Activated CD4-positive, CD25-positive, alpha-beta regulatory T cell (primary cell): ENCODE measurements at places on chromosomes 11 and 22.

DNA sequence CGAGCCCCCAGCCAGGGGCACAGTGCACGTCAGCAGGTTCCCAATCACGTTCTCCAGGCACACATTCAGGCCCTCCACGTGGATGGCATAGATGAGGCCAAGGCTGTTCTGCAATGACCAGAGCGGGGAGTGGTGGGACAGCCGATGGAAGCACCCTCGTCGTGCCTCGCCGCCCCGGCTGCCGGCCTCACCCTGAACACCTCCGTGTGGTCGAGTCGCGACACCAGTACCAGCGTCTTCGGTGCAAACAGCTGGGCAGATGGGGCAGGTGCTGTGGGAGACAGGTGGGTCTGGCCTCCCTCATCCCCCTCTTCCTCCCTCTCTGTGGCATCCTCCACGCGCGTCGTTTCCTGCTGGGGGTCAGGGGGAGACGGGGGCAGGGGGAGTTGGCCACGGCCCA, 7.5 kb downstream of the SBF1 start:
- no peak for DNase-seq

DNA sequence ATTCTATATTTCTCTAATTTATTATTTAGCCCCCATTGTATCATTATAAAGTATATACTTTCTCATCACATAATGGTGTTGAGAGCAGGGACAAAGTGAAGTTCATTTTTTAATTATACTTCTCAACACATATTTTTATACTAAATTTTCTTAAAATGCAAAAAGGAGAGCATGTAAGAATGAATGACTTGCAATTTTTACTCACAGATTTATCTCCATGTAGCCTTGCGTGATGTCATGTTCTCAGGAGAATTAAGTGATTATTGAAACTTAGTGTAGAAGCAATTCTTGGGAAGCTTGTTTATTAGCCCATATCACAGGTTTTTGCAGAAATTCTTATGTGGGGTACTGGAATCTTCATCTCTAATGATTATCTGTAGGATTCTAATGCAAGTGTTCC, 682 bp upstream of the OR5M11 start:
- no peak for DNase-seq

DNA sequence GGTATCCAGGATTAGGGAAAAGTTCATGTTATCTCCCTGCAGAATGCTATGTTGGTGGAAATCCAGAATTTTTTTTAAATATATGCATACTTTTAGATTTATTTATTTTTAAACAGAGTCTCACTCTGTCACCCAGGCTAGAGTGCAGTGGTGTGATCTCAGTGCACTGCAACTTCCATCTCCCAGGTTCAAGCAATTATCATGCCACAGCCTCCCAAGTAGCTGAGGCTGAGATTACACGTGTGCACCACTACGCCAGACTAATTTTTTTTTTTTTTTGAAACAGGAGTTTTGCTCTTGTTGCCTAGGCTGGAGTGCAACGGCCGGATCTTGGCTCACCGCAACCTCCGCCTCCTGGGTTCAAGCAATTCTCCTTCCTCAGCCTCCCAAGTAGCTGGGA, 2.6 kb downstream of the PACSIN2 start:
- DNase-seq: no peak

DNA sequence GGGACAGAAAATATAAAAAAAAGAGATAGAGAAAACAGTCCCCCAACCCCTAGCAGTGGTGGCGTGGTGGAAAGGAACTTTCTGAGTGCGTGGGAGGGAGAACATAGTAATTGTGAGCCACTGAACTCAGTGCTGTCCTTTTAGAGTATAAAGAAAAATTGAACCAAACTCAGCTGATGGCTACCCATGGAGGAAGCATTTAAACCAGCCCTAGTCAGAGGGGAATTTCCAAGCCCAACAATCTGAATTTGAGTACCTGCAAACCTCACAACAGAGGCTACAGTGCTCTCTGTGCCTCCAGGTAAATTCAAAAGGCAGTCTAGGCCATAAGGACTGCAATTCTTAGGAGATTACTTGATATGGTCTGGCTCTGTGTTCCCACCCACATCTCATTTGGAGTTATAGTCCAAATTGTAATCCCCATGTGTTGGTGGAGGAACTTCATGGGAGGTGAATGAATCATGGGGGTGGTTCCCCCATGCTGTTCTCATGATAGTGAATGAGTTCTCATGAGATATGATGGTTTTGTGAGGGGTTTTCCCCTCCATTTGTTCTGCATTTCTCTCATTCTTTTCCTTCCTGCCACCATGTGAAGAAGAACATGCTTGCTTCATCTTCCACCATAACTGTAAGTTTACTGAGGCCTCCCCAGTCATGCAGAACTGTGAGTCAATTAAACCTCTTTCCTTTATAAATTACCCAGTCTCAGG, 687.8 kb downstream of the FAM181B start:
- no peak for DNase-seq

GRCh38 chr11:64339754-64340408, at the start of gene CCDC88B:
Gene CCDC88B, plus strand, starts transcription at chr11:64340204. Its CDS starts 63 bp downstream, at chr11:64340267.
- peak; percentile 54 for DNase-seq

- no peak for DNase-seq
These were observed 32.5 kb downstream of the SYN3 start for GRCh38 chr22:33025675-33026074.

DNA sequence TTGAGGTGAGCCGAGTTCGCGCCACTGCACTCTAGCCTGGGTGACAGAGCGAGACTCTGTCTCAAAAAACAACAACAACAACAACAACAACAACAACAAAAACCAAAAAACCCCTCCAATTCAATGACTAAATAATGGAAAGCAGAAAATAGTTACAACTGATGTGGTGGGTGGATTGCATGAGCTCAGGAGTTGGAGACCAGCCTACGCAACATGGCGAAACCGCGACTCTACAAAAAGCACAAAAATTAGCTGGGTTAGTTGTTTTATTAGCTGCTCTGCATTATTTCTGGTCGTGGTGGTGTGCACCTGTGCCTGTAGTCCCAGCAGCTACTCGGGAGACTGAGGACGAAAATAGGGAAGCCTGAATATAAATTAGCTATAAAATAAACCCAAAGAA, 2.6 kb upstream of the PATL1 start:
- DNase-seq: no peak

DNA sequence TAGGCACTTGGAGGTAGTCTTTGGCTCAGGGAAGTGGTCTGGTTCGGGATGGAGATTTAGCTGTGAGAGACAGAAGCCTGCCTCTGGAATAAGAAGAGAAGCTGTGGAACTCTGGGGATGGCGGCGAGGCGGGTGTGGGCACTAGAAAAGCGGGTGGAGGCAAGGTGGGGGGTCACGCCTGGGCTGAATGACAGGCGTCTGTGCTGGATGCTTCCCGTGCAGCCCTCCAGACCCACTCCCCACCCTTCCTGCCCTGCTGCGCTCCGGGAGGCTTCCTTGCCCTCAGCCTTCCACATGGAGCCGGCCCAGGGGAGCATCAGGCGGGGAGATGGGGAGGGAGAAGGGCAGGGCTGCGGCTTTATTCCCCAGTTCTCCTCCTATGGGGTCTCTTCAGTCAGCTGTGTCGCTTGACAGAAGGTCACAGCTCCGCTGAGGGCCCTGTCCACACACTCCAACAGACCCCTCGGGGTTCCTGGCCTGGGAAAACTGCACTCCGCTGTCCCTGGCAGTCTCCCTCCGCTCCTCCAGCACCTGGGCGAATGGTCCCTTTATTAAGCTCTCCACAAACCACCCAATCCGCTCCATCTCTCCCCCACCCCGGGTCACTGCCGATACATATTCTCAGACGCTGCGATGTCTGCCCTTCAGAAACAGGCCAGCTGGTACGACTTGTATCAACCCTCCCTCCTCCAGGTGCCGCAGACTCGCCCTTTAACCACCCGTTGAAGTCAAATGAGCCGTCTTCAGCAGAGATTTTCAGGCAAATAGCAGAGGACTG, 6.2 kb downstream of the DNAJB13 start:
- DNase-seq: no peak

GRCh38 chr11:2914455-2915195, 14.6 kb downstream of the PHLDA2 start:
- DNase-seq: no peak

DNA sequence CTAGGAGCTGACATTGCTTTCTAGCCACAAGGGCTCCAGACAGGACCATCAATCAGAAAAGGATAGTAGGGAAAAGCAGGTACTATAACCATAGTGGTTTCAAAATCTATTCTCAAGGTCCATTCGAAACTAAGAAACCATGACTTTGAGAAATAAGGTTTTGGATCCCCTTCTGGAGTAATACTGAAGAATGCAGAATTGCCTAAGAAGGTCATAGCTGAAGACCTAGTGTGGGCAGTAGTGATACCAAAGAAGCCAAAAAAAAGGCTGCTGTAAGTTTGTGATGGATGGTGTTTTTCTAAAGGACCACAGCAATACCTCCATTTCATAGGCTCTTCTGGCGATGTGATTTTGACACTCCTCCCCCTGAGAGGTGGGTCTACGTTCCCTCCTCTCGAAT, 163.1 kb downstream of the MAML2 start:
- DNase-seq: no peak

DNA sequence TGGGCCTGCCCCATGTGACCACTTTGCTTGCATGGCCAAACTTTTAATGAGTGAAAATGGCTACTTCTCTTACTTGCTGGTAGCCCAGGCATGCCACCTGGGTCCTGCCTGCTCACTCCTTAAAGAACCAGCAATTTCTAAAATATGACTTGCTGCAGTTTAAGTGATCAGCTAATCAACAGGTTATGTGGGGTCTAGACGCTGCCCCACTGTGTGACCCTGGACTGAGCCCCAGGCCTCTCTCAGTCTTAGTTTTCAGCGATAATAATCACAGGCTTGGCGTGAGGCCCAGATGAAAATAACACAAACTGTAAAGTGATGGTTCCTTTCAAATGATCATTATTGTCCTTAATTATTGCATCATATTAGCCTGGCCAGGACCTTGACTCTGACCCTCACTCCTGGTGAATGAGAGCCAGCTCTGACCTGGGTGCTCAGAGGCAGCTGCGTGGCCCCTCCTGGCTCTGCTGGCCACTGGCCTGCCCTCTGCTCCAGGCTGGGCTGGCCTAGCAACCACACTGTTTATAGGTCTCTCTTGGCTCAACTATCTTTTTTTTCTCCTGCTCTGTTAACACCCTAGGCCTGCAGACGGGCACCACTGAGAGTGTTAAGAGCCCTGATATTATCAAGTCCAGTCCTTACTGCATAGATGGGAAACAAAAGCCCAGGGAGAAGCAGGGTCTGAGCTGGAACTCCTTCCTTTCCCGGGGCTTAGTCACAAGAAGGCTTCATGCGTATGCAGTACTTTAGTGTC, 89.7 kb downstream of the RRM1 start:
- no peak for DNase-seq

GRCh38 chr11:128824191-128825049, 42.7 kb downstream of the KCNJ1 start:
- DNase-seq: no peak

DNA sequence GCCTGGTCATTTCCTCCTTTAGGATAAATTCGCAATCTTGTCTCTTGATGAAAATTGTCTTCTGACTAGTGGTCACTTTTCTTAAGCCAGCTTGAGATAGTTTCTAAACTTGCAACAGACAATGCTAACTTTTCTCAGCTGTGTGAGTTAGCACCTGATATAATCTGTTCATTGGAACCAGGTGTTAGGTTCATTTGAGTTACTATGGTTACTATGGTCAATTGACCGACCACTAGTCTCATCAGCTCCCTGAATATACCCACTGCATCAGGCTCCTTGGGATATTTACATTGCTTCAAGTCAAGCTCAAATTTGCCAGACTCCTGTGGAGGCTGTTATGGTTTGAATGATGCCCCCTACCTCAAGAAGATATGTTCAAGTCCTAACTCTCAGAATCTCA, 54.5 kb downstream of the SC5D start:
- no peak for DNase-seq

DNA sequence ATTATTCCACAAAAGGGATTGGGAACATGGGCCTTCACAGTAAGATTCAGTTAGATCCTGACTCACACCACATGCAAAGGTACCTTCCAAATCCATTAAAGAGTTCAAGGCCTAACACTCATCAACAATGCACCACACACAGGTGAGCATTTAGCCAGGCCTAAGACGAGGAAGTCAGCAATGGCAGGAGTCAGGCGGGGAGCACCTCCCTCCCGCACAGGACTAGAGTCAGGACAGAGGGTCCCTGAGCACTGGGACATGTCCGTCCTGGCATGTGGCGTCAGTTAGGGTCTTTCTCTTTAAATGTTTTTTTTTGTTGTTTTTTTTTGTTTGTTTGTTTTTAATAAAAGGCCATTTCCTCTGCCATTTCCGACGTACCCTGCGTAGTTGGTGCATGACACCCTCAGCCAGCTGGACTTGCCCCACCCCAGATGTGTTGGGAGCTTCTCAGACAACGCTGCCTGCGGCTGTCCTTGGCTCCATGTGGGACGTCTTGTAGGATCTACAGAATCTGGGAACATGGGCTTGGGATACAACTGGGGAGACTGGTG, 1458.6 kb downstream of the BRD1 start:
- no peak for DNase-seq

- DNase-seq: no peak
These were observed 15.8 kb downstream of the TMEM258 start for GRCh38 chr11:61776561-61777075.

GRCh38 chr11:94948070-94948617, 25.2 kb downstream of the CWC15 start:
- DNase-seq: no peak

- DNase-seq: no peak
These were observed 48.9 kb upstream of the SHANK2 start for GRCh38 chr11:71301046-71301857.

GRCh38 chr11:31986201-31986889, 104.5 kb upstream of the RCN1 start:
- DNase-seq: no peak

DNA sequence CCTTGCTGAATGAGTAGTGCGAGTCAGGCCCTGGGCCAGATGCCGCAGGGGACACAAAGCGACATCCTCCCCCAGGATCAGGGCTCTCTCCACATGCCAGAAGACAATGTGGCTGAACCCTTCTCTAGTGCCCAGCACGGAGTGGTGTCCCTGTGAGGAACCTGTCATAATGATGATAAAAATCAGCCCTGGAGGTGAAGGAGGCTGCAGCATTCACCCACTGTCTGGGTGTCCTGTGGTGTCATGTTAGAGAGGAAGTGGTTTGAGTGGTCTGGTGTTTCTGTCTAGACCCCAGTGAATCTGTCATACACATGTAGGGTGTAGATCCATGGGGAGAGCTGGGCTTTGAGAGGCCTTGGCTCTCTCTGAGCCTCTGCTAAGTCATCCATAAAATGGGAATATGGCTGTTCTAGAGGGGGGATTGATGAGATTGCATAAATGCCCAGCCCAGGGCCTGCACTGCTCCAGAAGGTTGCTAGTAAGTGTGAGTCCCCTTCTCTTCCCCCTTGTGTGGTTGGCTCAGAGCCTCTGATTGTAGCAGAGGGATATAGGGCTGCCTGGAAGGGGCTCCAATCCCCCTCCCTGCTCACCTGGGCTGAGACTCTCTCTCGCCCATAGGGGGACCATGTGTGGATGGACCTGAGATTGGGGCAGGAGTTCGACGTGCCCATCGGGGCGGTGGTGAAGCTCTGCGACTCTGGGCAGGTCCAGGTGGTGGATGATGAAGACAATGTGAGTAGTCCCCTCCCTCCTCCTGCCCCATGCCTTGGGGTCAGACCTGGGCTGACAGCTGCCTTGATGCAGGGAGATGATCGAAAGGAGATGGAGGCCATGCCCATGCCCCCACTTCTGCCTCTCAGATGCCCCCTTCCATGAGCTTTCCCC, 14.3 kb downstream of the MYO7A start:
- DNase-seq: no peak
